Stimulated activated CD4-positive, alpha-beta T cell treated with anti-CD3 and anti-CD28 coated beads, Interleukin-15, amount 100 ng/mL, for 48 hours (primary cell): ENCODE measurements at places on chromosomes 6 and 20.

GRCh38 chr6:105292689-105293339 lies 110.1 kb downstream of the PREP start:
- no peak for DNase-seq

- DNase-seq: no peak
Observed at GRCh38 chr6:30824698-30825097, 59.6 kb upstream of the DDR1 start.

- DNase-seq: no peak
Observed at GRCh38 chr20:56460459-56460858, 8.0 kb upstream of the RTF2 start.

GRCh38 chr6:139597771-139598755 lies 223.6 kb upstream of the CITED2 start:
- no peak for DNase-seq

DNA sequence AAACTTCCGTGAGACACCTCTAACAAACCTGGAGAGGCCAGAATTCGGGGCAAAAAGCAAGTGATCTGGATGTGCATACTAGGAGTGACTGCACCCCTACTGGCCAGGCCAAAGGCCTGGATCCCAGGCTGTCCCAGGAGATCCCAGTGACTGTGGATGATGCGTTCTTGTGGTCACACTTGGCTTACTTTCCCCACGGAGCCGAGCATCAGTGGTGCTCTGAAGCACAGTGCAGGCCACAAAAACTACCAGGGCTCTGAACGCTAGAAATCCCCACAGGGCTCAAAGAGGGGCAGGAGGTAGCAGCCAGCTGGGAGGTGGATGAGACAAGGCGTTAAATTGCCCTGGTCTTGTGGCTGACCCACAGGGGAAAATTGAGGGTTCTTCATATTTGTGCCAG lies 7.1 kb downstream of the TRIM26 start:
- no peak for DNase-seq

DNA sequence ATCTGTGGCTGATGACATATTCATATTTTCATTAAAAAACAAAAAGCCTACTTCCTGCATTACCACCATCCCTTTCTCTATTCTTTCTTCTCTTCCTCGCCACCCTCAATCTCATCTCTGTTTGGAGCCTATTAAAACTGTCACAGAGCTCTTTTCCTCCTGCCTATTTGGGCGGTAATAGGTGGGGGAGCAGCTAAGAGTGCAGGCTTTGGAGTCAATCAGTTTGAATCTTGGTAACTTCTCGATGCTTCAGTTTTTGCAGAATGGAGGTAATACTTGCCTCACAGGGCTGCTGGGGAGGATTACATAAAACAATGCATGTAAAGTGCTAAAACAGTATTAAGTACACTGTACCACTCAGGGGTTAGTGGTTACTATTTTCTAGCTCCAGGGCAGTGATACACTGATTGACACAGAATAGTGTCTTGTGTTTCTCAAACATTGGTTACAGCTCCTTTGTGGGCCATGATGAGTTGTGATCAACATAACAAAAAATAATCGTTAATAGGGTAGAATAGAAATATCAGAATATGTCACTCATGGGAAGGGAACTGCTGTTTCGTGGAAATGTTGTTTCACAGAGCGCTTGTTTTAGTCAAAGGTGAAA lies 14.0 kb downstream of the GCLC start:
- no peak for DNase-seq

- DNase-seq: no peak
Observed at GRCh38 chr6:123909989-123910388, 106.3 kb downstream of the NKAIN2 start.

DNA sequence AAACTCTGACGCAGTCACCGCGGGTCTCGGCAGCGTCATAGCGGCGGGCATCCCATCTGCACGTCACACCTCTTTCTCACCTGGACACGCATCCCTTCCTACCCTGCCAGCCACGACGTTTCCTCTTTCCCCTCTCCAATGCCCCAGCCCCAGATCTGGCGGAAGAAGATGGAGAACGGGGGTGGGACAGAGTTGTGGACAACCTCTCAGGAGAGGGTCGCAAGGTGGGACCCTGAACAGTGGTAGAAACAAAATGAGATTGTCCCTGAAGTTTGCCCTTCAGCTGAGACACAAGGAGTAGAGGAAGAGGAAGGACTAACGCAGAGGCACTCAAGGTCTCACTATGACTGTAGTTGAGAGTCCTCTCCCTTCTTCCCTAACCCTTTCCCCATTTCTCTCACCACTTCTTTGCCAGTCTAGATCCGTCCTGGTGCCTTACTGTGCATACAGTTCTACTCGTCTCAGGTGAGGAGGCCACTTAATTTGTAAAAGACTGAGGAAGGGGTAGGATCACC lies 562 bp downstream of the TRIM39 start:
- DNase-seq: no peak

DNA sequence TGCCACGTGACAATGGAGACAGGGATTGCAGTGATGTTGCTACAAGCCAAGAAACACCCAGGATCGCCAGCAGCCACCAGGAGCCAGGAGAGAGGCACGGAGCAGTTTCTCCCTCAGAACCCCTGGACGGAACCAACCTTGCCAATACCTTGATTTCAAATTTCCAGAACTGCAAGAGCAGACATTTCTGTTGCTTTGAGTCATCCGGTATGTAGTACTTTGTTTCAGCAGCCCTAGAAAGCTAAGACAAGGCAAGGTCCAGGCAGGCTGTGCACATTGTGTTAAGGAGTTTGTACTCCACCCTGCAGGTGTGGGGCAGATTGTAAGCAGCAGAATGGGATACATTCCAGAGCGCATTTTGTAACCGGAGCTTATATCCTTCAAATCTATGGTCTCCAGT lies 48.3 kb downstream of the TRERF1 start:
- DNase-seq: no peak

- no peak for DNase-seq
Observed at GRCh38 chr6:131107151-131107550, 28.1 kb upstream of the AKAP7 start.

- no peak for DNase-seq
Observed at GRCh38 chr6:36290668-36291620, 21.1 kb downstream of the PNPLA1 start.

GRCh38 chr20:11350126-11351005 lies 567.3 kb upstream of the BTBD3 start:
- no peak for DNase-seq

DNA sequence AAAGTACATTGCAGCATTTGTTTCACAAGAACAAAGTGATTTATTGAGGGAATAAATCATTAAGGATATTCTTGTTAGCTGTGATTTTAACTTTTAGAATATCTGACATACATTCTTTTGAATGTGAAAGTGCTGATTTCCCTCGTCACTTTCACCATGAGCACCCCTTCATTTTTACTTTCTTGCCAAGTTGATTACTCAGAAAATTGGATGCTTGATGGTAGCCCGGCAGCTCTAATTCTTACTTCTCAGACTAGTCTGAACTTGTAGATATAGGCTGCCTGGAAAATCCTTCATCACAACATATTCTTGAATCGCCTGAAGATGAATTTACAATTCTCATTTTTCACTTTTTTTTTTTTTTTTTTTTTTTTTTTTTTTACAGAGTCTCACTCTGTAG lies 147.1 kb upstream of the SMLR1 start:
- DNase-seq: no peak

DNA sequence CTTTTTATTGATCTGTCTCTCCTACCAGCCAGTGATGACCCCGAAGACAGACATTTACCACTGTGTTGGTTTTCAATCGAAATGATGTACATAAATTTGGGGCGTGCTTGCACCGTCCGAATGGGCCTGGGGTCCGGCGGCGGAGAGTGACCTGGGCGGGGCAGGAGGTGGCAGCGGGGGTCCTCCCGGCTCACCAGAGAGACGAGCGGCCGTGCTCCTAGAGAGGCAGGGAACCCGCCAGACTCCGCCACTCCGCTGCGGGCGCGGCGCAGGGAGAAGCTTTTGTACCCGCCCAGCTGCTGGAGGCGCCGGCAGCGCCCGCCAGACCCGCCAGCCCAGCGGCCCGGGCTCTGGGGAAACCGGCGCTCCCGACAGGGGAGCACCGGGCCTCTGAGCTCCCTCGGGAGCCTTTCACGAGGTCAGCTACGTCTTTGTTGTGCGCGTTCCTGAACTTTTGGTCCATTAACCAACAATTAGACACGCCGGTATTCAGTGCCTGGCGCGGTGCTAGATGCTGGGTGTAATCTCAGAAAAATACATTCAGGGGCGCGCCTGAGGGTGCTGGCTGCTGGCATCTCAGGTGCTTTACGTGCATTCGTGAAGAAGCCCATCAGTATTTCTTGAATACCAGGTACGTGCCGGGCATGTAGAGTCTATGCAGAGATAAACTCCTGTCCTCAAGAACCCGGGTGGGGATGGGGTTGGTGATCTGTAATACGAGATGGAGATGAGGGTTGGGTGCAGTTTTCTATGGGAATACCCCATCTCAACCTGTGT lies at the start of gene PGBD1:
Gene PGBD1, plus strand, starts transcription at position 285 of the 777 bp plus-strand sequence. CDS start 2,242 bp downstream, outside the sequence.
- DNase-seq: peak; percentile 32

GRCh38 chr20:63054681-63055240 lies 48.0 kb upstream of the BHLHE23 start:
- no peak for DNase-seq

GRCh38 chr20:48131581-48131980 lies 346.3 kb upstream of the SULF2 start:
- DNase-seq: no peak

- no peak for DNase-seq
Observed at GRCh38 chr20:10492065-10492464, 57.0 kb downstream of the SLX4IP start.

- DNase-seq: peak; percentile 18
Observed at GRCh38 chr20:49310705-49311104, 32.8 kb upstream of the ZNFX1 start.

GRCh38 chr6:3775386-3775785 lies 23.9 kb upstream of the PXDC1 start:
- no peak for DNase-seq

- DNase-seq: no peak
Observed at GRCh38 chr6:45730232-45730631, 285.4 kb downstream of the CLIC5 start.
